Epithelial cell of proximal tubule (primary cell): ENCODE measurements at places on chromosomes 6 and 20. TPM values are rescaled to one million over a fixed set of nuclear protein-coding genes. Genes with fewer than 3 reads are reported as not detected.
A peak's percentile ranks its signal among the peaks of the same experiment; 100 is the strongest.

DNA sequence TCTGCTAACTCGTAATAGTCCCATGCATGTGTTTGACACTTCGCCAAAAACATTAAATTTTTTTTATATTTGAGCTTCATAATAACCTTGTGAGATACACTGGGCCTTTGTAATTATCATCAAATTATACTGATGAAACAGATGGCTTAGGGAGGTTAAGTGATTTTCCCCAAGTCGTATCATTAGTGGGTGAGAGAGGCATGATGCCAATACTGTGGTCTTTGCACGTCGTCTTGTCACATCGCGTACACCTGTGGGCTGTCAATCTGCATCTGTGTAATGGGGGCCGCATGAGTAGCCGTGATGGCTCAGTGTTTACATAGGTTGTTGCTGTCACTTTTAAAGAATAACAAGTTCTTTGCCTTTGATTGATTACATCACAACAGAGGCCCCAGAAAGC lies 1.7 kb downstream of the PRL start:
- no peak for DNase-seq

- DNase-seq = no peak
These were observed 159.2 kb downstream of the CD109 start for GRCh38 chr6:73854998-73855718.

DNA sequence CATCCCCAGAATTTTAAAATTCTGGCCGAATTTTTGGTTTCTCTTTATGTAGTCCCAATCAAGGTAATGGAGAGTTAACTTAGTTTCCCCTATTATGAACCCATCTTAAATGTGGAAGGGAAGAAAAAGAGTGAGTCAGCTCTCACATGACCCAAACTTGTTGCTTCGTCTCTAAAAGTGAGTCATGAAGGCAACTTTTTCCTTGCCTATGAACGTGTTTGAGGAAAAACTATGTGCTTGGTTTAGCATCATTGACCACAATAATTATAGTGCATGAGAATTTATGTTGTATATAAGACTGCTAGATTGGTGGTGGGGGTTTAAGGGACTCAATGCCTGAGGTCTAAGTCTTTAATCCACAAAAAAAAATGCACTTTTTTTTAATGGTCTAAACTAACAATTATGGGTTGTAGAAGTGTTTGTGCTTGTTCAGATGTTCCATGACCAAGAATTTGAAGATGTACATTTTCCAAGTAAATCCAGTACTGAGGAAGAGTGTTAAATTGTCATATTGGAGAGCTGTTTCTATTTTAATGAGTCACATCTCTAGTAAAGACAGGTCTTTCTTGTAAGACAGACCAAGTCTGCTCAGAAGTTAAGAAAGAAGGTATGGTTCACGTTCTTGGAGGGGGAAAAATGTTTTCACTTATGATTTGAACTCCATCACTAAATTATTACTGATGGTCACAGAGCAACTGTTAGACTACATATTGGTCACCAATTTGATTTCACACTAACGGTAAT lies 409.9 kb upstream of the MARCKS start:
- peak; percentile 75 for DNase-seq

- DNase-seq = no peak
These were observed 17.6 kb downstream of the GHRH start for GRCh38 chr20:37243937-37244571.

DNA sequence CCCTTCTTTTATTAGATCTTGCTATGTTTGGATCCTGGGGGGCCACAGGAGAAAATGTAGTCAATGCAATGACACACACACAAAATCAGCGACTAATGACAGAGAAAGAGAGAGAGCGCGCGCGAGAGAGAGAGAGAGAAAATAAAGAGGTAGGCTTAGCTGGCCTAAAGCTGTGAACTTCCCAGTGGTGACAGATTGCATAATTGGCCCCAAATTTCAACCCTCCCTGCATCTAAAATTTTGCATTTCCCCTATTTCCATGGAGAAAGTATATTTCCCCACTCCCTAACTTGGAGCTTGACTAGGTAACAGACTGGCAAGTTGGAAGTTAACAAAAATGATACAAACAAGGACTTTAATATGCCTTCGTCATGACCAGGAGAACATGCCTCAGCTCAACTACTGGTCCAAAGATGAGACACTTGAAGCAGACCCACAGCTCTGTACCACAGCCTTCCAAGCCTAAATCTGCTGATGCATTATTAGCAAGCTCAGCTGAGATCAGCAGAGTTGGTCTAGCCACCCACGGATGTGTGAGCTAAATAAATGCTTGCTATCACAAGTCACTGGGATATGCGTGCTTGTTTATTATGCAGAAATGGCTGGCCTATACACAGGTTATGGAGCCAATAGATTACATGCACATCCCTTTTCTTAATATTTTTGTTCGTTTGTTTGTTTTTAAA lies 118.1 kb upstream of the PRDM1 start:
- no peak for DNase-seq

- no peak for DNase-seq
These were observed 5.7 kb downstream of the SIM1 start for GRCh38 chr6:100458841-100459591.

OPRM1 gene
- not detected in 2 replicates for total RNA-seq

DNA sequence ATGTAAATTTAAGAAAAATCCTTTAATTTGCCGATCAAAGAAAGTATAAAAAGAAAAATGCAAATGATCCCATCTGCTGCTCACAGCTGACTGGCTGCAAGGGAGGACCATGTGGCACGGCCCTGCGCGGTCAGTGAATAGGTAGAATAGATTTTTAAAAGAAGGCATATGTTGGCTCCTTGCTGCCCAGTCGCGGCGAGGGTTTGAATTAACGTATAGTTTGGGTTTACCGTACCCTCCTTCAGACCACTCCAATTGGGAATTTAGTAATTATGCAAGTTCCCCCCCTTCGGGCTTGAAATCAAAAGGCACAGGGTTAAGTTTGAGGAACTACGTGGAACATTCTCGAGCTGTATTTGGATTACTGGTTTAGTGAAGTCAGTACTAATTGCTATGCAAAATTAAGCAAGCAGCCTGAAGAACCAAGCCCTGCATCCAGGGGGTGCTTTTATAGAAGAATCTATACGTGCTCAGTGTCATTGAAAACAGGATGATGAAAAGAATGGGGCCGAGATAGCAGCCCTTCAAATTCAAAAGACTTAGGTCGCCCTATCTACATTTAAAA lies 1.1 kb upstream of the BEND3 start:
- no peak for DNase-seq

DNA sequence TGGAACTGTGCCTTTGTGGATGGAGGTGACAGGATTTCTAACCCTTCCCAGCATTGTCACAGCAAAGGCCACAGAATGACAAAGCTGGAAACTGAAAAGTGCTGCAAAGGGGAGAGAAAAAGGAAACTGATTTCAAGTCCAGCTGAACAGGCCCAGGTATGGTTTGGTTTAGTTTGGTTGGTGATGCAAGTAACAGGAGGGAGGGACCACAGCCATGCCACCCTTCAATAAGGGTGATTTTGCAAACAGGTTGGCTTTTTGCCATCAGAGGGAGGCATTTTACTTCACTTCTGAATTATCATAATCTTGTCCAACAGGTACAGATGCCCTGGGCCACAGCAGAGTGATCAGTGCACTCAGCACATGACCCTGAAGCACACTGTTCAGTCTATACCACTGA lies 6.6 kb downstream of the FITM2 start:
- DNase-seq = no peak
